ENCODE measurements at places on chromosomes 5 and 9.

- DNase-seq: no peak
Observed at GRCh38 chr9:27785714-27786100, 212.4 kb upstream of the C9orf72 start.

DNA sequence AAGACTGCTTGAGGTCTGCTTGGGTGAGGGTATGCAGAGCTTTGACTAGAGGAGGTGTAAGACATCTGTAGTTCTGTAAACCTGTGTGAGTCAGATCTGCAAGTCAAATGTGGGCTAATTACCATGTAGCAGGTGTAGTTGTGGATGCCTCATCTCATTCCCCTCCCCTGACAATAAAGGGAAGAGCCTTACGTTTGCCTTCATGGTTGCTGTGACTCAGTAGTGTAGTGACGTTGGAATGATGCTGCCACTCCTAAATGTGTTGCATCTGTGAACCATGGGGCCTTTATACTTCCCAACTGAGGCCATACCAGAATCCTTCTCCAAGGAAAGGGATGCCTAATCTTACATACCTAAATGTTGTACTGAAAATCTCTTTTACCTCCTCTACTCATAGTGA lies 26.0 kb downstream of the PRDM6 start:
- DNase-seq: no peak

GRCh38 chr5:31007672-31008071 lies 185.8 kb upstream of the CDH6 start:
- DNase-seq: no peak

- no peak for DNase-seq
Observed at GRCh38 chr9:135887021-135887507, 20.3 kb downstream of the CAMSAP1 start.

DNA sequence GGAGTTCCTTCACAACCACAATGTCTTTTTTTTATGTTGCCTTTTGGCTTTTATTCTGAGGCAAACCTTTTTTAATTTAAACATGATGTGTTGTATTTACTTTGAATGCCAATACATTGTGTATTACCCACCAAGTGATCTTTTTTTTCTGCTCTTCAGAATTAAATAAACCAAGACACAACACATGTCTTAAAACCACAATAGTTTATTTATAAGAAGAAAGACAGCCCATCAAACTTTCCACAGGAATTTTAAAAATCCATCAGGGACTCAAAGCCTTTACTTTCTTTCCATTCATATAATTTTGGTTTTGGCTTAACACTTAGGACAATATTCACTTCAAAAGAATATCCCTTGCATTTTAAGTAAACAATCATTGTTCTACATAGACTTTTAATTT lies 321.8 kb upstream of the MEF2C start:
- no peak for DNase-seq

GRCh38 chr5:154118893-154119336 lies 71.6 kb upstream of the GALNT10 start:
- DNase-seq: no peak

GRCh38 chr5:81401266-81401665 lies 7.3 kb upstream of the ACOT12 start:
- no peak for DNase-seq

GRCh38 chr9:98765256-98765655 lies 31.1 kb downstream of the ANKS6 start:
- no peak for DNase-seq

- no peak for DNase-seq
Observed at GRCh38 chr5:146704949-146705665, 173.4 kb downstream of the PPP2R2B start.

GRCh38 chr5:11166923-11167322 lies 405.9 kb upstream of the DAP start:
- DNase-seq: no peak

- no peak for DNase-seq
Observed at GRCh38 chr5:111308951-111309350, 84.8 kb downstream of the CAMK4 start.

DNA sequence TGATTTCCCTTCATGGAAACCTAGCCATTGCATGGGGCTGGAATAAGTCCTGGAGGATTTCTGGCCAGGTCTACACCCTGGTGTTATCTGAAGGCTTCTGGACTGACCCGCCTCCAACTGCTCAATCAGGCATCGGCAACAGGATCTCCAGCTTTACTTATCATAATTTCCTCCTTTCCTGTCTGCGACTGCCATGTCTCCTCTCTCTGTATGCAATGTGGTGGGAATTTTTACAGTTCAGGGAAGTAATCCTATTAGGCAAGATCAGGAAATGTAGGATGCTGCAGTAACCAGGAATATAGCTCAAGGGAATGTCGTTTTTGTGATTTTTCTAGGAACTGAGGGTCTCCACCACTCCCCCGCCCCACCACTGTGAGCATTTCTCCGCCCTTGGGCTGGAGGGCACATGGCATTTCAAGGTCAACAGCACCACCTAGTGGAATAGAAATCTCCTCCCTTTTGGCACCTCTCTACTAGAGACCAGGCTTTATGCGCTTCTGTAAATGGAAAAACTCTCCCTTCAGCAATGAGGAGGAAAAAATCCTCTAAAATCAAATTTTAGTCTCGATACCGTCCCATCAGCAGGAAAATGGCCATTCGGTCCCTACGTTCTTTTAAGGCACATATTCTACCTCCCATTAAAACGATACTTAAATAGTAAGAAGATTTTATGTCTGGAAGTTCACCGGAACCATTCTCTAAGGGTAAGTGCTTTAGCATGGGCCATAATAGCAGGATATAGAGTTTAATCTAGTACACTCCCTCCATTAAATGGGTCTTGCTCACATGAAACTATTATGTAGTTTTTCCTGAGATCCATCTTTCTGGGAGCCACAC lies 93.0 kb downstream of the YTHDC2 start:
- peak; percentile 55 for DNase-seq

DNA sequence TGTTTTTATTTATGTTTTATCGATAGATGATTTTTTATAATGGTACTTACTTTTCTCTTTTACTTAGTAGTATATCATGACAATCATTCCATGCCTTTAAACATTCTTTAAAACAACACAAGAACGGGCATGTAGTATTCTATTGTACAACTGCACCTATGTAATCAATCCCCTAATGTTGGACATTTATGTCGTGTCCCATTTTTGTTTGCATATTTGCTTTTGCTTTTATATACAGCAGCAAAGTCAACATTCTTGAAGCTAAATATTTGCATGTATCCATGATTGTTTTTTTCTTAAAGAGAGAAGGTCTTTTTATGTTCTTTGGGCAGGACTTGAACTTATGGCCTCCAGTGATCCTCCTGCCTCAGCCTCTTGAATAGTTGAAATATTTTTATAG lies 527.0 kb upstream of the CLINT1 start:
- DNase-seq: no peak

- DNase-seq: no peak
Observed at GRCh38 chr9:116355153-116355921, 201.7 kb downstream of the PAPPA start.

DNA sequence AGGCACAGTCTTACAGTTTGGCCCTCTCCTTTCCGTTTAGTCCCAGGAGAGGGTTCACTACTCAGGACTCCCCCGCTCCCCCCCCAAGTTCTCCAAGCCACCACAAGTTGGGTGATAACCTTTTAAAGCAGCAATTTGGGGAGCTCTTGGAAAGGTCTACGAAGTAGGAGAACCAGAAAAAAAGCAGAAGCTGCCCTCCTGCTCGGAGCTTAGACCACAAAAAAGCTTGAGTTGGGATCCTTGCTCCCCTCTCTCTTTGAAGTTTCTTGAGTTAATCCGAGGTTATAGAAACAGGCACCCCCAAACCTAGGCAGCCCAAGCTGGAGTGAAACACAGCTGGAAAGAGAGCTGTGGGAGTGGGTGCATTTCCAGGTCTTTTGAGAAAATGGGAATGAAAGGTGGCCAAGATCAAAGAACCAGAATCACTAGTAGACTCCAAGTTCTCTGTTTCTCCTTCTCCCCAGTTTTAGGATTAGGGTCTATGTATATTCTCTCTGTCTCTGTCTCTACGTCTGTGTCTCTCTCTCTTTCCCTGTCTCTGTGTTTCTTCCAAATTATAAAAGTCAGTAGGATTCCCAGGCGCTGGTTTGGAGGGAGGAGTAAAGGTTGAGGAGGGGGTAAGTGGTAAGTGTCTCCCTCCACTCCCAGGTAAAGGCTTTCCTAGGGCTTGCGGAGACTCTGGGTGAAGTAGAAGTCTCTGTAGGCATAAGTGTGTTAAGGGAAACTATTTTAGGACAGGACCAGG lies 2.8 kb downstream of the LHX2 start:
- DNase-seq: no peak

DNA sequence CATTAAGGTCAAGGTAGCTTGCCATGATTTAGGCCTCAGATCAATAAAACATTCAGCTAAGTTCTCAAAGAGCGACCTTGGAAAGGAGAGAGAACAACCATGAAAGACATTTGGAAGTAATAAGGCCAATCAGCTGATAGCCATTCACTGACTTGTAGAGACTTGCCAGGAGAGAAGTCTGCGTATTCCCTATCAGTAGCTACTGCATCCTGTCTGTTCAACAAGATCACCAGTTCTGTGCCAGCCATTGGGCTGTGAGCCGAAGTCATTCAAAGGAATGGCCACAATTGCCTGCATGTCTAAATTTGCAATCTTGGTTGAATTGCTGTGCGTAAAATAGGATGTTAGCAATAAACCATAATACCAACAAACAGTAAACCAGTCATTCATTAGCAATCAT lies 219.8 kb downstream of the FBXL7 start:
- DNase-seq: no peak

GRCh38 chr9:104836767-104837166 lies 72.8 kb downstream of the NIPSNAP3B start:
- DNase-seq: no peak

DNA sequence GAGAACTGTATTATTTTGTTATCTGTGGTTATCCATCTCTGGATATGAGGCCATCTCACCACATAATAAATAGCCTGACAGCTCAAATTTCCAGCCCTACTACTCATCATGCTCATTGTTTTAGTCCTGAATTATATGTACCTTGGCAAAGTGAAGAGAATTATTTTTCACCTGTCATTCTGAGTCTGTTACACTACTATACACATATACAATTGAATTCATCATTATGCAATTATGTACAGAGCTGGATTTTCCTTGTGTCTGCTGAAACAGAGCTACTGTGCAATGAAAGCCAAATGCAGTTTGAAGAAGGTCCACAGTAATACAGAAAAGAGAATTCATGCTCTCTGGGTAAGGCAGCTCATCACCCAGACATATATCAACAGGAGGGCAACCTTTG lies 28.5 kb downstream of the ESM1 start:
- no peak for DNase-seq

- DNase-seq: no peak
Observed at GRCh38 chr9:7451062-7451461, 348.5 kb downstream of the DMAC1 start.

DNA sequence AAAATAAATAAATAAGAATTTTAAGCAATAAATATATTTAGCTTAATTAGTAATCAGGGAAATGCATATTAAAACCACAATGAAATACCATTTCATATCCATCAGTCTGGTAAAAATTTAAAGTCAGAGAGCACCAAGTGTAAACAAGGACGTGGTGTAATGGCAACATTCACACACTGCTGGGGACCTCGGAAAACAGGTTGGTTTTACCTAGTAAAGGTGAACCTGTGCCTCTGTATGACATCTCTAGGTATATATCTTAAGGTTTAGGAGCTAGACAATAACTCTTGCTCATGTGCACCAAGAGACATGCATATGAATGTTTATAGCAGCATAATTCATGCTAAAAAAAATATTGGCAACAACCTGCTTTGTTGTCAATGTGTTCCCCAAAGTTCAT lies 29.7 kb downstream of the FNBP1 start:
- DNase-seq: no peak

DNA sequence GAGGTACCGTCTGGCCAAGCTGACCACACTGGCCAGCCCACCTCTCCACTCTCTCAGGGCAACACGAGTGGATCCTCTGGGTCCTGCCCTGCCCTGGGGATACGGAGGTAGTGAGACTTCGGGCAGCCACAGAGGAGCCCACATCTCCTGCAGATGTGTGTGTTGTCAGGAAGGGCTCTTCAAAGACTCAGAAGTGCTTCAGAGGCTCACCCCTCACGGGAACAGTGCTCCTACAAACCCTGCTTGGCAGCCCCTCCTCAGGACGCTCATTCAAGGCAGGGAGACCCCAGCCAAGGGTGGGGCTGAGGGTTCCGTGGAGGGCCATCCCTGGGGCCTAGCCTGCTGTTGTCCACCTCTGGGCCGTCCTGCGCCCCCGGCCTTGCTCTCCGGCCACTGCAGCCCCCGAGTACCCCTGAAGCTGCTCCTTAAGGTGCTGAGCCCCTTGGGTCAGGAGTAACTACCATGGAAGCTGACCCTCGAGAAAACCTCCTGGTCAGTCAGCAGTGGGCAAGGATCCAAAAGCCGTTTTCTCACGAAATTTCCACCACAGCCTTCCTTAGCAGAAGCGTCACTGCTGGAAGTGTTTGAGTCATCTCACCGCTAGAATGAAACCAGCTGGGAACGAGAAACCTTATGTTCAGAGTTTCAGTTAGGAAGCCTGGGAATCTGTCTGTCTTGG lies 23.2 kb upstream of the LRRC14B start:
- no peak for DNase-seq

- no peak for DNase-seq
Observed at GRCh38 chr9:89185980-89186379, 7.4 kb upstream of the SHC3 start.

DNA sequence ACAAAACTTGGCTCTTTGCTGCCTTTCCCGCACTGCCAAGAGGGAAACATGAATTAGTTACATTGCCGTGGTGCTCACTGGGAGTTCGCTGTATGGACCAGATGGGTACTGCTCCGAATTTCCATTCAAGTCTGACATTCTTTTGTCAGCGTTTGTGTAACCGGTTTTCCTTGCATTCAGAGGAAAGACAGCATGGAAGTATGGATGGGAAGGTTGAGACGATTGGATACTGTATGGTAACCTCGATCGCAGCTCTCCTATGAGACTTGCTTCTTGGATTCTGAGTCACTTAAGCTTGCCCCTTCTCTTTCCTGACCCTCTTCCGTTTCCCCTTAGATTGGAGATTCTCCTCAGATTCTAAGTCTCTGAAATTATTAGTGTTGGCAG lies 625 bp upstream of the UBLCP1 start:
- DNase-seq: no peak

- no peak for DNase-seq
Observed at GRCh38 chr5:68074633-68075032, 140.9 kb upstream of the PIK3R1 start.

DNA sequence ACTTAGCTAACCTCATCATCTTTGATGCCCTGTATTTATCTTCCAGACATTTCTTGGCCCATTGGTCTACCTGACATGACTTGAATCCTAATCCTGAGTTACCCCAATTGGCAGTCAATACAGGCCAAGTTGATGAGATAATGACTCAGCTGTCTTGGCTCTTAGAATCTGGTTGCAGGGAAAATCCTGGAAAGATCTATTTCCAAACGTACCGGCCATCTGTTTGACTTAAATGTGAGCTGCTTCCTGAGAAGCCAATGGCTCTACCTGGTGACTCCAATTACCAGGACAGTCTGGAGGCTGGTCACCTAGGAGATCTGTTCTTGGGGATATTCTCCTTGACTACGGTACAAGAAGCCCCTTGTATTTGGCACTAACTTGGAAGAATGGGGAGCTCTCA lies 475.2 kb upstream of the BRINP1 start:
- DNase-seq: no peak

All from CD4-positive, alpha-beta T cell treated with Interleukin-4 for 4 hours (primary cell).